ENCODE measurements at places on chromosomes 1 and 21.

DNA sequence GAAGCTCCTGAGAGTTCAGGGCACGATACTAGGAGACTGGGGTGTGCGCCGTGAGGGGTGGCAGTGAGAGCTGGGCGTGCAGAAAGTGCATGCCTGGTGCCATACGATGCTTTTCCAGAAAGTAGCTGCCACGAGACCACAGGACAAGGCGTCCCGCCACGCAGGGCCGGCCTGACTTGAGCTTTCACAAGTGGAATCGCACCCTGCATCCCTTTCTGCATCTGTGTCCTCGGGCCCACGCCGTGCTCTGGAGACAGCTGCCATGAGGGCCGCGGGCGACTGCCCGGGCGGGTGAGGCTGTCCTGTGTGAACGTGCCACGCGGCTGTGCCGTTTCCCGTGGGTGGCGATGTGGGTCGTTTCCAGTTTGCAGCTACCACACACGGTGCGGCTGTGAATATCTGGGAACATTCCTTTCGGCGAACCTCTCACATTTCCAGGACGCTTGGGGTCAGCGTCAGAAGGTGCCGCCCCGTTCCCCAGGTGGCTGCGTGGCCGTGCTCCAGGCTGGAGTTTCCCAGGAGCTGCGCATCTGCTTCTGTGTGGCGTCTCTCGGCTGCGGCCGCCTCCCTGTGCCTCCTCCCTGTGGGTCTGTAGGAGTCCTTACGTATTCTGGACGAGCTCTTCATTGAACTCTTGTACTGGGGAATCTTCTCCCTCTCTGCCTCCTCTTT is 1.0 kb upstream of the PERM1 start:
- no peak for DNase-seq

- no peak for DNase-seq
These were observed 11.4 kb upstream of the PHGDH start for GRCh38 chr1:119700326-119700725.

GRCh38 chr1:41381692-41382479 is 20.7 kb downstream of the FOXO6 start:
- DNase-seq, result peak; percentile 49

DNA sequence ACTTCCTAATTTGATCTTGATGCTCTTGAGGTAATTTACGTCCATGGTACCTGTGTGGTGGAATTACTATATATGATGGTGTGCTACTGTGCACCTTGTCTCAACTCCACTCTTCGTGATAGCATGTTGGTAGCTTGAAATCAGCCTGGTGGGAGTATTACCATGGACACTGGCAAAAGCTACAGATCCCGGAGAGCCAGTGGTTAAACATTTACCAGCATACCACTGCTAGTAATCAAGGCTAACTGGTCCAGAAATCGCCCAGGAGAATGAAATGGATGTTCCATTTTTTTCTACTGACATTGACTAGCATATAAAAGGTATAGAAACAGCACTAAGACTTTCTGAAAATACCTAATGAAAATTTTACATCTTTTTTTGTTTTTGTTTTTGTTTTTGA is 30.6 kb downstream of the ELK4 start:
- no peak for DNase-seq

DNA sequence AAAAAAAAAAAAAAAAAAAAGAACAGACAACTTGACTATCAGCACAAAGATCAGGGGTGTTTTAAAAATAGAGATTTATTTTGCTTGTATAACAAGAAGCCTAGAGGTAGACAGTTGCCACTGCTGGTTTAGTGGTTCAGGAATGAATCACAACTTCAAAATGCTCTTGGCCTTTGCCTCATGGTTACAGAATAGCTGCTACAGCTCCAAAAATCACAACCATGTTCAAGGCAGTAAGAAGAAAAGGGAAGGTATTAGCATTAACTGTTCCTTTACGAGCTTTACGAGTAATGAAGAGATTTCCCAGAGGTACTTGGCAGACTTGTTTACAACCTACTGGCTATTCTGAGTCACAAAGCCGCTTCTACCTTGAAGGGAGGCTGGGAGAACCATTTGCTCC is 52.5 kb upstream of the PPM1J start:
- DNase-seq, result no peak

- DNase-seq, result peak; percentile 84
These were observed 27.2 kb downstream of the SYT6 start for GRCh38 chr1:114126261-114127095.

DNA sequence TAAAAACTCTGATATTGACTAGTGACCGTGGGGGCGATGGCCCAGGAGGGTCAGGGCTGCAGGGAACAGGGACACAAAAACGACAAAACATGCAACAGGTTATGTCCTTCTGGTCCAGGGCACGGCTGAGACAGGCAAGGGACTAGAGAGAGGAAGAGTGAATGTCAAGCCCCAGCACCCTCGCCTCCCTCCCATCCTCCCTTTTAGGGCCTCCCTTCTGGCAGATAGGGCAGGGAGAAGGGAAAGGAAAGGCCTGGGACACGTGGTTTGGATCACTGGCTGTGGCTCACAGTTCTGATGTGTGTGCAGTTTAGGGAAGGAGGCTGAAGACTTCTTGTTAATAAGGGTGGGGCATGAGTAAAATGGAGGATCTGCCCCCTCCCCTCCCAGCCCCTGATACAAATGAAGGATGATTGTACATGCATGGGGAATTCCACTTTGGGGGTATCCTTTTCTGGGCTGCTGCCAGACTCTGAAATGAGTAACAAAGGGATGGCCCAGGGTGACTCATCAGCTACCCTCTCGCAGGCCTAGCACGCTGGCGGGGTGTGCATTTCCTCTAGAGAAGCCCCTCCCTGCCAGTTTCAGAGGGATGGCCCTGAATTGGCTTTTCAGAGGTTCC is 14.2 kb downstream of the CAPN2 start:
- peak; percentile 96 for DNase-seq

- DNase-seq, result peak; percentile 23
These were observed 131.9 kb downstream of the CRB1 start for GRCh38 chr1:197399755-197400521.

DNA sequence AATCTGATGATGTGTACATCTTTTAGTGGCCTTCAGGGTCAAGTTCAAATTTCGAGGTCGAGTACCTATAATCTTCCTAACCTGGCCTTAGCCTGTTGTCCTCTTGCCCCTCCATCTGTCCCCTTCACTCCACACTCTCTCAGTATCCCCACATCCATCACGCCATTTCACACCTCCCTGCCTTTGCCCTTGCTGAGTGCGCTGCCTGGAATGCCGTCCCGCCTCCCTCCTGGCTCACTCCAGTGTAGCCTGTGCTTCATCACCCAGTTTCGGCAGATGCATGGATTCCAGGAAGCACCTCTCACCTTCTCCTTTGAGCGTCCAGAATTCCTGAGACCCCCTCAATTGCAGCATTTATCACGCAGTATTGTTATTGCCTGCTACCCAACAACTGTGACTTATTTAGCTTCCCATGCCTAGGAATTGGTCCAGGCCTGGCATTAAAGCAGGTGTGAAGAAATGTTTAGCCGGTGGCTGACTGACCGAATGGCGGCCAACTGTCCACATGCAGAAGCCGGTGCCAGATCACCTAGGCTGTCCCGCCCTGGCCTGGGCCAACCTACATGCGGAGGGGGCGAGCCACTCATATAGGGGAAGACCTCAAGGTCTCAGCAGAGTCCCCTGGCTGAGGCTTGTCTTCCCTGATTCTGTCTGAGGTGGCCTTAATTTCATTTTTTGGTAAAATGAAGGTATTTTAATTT is 34.5 kb downstream of the MYOM3 start:
- no peak for DNase-seq

- DNase-seq, result peak; percentile 45
These were observed 99.0 kb upstream of the RUNX3 start for GRCh38 chr1:25028907-25029599.

DNA sequence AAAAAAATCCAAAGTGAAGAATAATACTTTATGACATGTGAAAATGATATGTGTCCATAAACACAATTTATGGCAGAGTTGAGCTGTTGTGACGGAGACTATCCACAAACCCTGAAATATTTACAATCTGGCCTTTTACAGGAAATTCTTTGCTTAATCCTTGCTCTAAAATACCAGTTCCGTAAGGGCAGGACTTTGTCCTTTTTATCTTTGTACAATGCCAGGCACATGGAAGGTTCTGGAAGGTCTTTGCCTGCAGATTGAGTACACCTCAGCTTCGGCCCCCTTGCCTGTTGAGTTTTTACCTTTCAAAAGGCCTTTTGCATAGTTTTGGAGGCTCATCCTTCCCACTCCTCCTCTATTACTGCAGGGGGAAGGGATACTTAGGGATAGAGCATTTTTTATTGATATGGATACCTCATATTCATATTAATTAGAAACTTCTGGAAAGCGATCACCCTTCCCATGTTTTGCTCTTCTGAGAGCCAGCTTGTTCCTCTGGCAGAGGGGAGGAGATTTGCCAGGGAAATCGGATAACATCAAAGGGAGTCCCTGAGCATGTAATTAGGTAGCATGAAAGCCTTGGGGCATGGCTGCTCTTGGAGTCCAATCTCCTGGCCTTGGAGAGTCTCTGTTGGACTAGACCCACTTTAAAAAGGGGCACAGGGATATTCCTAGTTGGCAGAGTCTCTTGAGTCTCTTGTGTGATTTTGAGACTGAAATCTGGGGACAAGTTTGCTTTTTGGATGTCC is 217.1 kb downstream of the KCNJ6 start:
- DNase-seq, result no peak

GRCh38 chr1:189616893-189617292 is 860.8 kb downstream of the BRINP3 start:
- DNase-seq, result no peak

DNA sequence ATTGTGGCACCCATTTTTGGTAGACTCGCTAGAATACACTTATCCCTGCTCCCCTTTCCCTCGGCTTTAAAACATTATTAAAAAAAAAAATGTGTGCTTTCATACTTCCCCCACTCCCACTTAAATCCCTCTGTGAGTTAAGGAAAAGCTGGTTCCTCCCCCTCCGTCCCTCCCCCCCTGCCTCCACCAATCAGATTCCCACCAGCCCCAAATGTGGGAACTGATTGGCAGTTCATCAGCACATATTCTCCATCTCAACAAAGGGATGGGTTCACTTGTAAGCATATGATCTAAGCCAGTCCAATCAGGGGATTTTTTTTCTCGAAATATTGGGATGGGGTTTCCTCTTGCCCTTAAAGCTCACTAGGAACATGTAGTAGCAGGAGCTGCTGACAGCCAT is 10.8 kb upstream of the FYB2 start:
- no peak for DNase-seq

DNA sequence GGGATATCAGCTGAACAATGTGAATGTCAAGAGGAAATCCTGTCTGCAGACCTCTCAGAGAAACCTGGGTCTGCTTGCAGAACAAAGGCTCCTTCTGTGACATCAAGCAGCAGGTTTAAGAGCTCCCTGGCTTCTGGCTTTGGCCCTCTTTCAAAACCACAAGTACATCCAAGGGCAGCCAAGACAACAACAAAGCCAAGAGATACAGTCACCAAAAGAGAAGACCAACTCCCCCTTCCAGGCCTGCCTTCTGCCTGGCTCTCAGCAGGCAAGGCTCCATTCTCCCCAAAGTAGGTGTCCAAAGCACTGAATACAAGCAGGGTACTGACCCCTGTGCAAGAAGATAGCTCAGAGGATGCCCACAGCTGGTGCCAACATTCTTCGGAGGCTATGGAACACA is 11.5 kb downstream of the BCAR3 start:
- no peak for DNase-seq

DNA sequence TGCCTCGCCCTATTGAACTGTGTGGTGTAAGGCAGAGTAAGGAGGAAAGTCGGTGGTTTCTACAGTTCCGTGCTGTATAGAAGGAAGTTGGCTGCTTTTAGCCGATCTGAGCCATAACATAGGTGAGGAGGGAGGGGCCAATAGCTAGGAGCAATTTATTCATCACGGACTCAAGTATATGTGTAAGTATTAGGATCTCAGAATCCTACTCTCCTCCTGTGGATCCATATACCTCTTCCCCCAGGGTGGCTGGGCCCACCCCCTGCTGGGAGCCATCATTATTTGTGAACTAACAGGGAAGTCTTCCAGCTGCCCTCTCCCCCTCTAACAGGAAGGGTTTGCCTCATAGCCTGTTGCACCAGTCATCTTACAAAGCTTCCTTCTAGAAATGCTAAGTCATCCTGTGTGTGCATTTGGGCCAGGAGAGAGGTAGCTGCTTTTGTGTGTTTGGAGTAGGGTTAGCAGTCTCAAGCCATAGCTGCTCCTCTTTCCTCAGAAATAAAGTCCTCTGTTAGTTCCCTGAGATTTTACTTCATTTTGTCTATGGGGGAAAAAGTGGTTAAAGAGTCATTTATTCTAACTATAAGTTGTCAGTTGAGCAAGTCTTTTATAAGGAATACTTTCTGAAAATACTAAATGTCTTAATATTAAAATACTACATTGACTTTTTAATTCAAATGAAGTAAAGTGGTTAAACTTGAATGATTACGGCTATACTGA is 14.9 kb upstream of the CENPS start:
- DNase-seq, result peak; percentile 94

DNA sequence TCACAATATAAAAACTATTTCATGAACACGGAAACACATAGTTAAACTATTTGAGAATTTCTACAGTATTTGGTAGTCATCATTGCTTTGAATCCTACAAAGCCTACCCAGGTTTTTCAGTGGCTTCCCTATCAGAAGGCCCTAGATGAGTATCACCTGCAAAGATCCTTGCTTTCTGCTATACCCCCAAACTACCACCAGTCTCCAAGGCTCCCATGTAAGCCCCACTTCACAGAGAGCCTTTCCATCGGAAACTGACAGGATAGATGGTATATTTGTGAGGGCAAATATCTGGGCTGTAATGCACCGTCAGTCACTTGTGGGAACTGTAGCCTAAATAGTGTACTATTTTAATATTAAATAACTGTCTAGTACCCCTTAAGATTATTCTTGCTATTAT is 674.3 kb downstream of the BRINP3 start:
- no peak for DNase-seq

DNA sequence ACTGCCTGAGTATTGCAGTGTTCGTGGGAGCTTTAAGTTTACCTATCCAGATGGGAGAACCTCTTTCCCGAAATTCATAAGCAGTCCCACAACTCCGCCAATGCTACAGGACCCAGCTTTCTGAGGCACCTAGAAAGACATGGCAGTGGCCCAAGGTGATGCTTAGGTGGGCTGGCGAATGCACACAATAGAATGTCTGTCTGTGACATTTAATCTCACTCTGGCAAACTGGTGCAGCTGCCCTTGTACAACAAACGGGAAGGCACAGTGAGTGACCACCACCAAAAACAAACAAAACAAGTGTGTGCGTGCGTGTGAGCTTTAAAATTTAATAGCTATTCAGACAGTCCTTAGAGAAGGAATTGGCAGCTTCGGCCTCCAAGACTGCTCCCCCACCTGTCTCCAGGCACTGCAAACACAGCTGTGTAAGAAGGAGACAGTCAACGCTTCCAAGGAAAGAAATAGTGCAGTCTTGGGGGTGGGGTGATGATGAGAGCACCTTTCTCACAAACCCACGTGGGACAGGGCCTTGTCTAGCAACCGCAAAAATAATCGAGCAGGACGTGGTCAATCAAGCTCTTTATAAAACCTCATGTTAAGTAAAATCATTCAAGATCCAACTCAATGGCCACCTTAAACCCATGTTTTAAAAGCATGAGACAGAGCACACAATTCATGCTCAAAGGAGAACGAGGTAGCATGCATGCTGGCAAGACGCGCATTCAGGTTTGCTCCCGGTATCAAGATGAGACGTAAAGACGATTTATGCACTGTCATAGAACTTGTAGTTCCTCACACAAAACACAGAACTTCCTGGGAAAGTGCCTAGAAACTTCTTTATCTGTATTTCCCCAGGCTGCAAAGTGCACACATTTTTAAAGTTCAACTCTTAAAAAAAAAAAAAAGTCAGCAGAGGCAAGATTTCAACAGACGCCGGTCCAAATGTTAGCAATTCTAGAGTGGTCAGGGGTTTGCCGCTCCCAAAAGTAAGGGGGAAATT is 84.1 kb downstream of the TM2D1 start:
- DNase-seq, result peak; percentile 50
